ENCODE measurements at places on chromosomes 3 and 15.

GRCh38 chr3:89058371-89058770, 49.0 kb upstream of the EPHA3 start:
- DNase-seq = no peak

- DNase-seq = no peak
Measured at GRCh38 chr3:133119176-133119575, 81.0 kb downstream of the TMEM108 start.

DNA sequence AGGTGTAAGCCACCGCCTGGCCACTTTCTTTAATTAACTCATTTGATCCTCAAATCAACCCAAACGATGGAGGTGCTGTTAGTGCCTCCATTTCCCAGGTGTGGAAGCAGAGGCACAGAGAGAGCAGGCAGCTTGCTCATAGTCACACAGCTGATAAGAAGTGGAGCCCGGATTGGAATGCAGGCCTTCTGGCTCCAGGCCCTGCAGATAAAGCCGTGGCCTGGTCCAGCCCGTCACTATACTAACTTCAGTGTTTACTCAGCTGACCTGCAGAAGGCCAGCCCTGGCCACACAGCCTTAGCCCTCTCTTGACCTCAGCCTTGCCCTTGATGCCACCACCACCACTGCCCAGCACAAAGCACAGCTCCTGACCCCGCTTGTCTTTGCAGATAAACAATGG, 116.7 kb downstream of the NUP210 start:
- no peak for DNase-seq

- no peak for DNase-seq
Measured at GRCh38 chr3:47678446-47679338, 100.0 kb upstream of the CSPG5 start.

DNA sequence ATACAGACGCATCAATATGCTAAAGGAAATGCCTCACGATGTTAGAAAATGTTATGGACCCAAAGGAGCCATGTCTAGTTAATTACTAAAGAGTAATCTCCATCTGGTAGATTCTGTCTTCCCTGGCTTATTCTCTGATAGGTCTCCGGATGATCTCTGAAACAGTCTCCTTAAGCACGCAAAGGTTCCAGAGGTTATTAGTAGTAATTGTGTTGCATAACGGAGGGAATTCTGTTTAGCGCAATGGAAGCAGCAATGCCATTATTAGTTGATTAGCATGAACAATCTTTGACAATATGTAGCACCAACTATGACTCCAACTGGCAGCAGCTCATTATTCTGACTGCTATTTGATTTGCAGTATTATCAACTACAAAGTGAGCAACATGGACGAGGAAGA, 952.5 kb upstream of the SEMA6D start:
- DNase-seq = no peak

- no peak for DNase-seq
Measured at GRCh38 chr3:59446775-59447465, 397.1 kb upstream of the CFAP20DC start.

GRCh38 chr3:158631981-158632380, 12.3 kb upstream of the GFM1 start:
- no peak for DNase-seq

GRCh38 chr3:145639875-145640274, 521.1 kb downstream of the PLOD2 start:
- no peak for DNase-seq

DNA sequence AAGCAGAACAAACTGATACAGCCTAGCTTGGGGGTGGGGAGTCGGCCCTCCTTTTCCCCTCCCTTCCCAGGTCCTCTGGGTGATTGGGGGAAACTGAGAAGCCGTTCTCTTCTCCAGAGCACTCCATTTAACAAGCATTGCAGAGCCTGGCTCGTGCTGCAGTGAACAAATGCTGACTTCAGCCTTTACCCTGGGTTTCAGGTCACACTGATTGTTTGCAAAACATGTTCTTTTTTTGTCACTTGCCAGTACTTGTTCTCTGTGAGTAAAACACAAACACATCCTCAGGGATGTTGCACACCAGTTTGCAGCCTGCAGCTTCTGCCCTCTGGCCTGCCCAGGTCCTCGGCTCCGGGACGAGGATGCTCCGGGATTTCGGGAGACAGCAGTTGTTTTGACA, 132.8 kb downstream of the PGPEP1L start:
- no peak for DNase-seq

- DNase-seq = no peak
Measured at GRCh38 chr3:123802007-123802625, 82.0 kb downstream of the MYLK start.

DNA sequence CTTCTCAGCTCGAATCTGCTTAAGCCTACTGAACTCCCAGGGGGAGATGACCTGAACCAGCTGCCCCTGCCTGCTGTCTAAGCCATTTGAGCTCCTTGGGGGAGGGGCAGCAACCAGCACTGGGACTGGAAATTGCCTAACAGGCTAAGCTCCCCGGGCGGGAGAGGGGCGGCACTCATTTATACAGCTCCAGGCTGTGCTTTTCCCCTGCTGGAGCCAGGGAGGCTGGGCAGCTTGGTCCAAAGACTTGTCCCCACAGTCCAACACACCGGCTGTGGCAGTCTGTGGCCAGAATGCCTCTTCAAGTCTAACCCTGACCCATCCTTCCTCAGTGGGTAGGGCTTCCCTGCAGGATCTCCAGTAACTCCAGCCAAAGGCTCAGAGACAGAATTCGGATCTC, 1241.5 kb downstream of the ROBO2 start:
- DNase-seq = no peak

GRCh38 chr3:53196575-53197407, 35.8 kb downstream of the PRKCD start:
- DNase-seq = no peak
